Brain (organoid and tissue), 16 donors: ENCODE measurements at places on chromosomes 1 and 21.

DNA sequence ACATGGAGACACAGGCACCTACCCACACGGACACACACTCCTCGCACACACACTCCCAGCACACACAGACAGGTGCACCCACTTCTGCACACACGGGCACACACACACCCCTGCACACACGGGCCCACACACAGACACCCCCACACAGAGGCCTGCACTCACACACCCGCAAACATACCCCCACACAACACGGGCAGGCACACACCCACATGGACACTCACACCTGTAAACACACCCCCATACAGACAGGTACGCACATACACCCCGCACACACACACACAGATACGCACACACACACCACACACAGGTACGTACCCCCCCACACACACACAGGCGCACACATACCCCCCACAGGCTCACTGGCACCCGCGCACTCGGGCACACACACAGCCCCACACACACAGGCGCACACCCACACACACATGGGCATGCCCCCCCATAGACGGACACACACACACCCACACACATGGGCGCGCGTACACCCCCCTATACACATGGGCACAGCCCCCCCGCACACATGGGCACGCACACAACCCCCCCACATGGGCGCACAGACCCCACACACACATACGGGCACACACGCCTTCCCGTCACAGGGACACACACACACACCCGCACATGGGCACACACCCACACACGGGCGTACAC lies 6.1 kb downstream of the ATAD3A start:
- no peak for DNase-seq

- no peak for DNase-seq
These were observed 12.1 kb upstream of the ABL2 start for GRCh38 chr1:179241530-179242097.

DNA sequence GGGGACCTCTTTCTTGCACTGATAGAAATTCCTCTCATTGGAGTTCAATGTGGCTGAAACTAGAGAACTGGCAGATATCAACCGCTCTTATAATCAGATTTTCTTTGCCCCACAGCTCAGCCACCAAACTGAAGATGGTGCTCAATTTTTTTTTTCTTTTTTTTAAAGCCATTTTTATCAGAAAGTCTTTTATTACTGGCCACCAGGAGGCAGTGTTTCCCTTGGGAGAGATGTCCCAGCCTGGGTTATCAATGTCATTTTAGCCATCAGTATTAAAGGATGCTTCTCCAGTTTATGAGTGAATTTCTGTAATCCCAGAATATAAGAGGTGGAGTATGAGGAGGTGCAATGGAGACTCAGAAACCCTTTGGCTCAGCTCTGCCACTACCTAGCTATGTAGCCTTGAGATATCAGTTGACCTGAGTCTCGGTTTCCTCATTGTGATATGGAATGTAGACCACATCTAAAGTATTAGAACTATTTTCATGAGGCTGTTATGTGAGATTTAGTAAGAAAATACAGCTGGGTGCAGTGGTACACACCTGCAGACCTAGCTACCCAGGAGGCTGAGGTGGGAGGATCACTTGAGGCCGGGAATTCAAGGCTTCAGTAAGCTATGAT lies 27.6 kb downstream of the CD244 start:
- peak; percentile 54 for DNase-seq

DNA sequence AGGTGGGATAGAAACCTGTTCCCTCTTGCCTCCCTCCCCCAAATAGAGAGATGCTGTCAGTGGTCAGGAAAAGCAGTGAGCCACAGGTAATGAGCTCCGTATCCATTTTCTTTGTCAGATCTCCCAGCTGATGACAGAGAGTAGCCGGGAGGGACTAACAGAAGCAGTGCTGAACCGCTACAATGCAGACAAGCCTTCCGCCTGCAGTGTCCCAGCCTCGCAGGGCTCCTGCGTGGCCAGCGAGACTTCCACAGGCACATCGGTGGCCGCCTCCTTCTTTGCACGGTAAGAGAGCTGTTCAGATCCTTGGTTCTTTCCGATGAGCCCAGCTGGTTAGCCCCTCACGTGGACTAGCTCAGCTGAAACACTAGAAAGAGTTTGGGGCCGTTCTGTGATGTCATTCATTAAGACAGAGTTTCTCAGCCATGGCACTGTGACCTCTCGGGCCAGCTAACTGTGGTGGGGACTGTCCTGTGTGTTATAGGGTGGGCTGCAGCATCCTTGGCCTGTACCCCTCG lies 264.7 kb downstream of the KIF26B start:
- no peak for DNase-seq

GRCh38 chr1:76176000-76176399 lies 101.5 kb downstream of the ST6GALNAC3 start:
- DNase-seq: no peak

DNA sequence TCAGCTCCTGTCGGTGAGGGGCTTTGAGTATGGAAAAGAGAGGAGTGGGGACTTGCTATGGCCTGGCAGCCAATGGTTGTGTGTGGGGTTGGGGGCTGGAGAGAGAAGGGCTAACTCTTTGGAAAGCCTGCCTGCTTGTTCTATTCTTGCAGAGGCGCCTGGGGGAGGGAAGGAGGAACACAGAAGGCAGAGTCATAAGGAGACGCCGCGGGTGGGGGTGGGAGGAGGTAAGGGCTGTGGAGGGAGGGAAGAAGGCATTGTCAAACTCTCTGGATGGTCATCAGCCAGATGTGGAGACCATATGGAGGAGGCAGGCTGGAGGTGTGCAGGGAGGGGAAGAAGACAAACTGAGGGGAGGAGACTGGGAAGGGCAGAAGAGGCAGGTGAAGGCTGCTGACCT lies 70.0 kb downstream of the PLXNA2 start:
- no peak for DNase-seq

- no peak for DNase-seq
These were observed 10.5 kb upstream of the DNAJB4 start for GRCh38 chr1:77994117-77994705.

DNA sequence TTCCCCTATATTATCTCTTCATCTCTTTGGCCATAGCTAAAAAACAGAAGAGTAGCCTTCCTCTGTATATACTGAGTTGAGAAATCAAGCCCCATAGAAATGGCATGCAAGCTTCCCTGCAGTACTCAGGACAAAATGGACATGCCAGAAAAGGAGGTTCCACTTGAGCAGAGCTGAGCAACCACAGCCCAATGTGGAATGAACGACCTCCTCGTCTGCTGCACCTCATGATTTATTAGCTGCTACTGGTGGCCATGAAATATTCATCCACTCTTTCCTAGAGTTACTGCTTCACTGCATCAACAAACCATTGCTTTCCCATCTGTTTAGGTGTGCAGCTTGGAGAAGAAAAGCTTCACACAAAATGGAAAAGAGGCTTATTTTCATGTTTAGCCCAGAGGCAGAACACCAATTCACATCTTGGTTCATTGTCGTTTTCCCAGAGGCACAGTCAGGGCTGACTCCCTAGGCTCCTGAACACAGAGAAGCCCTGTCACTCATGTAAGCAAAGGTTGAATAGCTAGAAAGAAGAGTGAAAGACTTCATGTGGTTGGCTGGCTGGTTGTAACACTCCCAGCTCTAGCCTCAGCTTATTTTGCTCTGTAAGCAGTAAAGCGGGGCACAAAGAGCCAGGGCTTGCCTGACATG lies 148.0 kb downstream of the TSEN15 start:
- peak; percentile 47 for DNase-seq

DNA sequence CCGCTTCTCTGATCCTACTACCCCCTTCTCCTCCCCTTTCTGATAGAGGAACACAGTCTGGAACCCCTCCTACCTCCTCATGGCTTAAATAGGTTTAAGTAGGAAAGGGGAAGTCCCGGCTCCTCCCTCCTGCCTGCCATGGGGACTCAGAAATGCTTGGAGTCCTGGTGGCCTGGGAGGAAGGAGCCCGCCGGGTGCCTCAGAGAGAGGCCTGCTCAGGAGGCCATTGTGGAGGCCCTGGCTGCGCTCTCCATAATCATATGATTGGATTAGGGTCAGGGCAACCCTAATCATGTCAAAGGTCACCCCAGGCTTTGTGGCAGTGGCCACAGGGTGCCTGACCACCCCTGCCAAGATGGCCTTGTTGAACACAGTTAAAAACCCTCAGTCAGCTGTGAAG lies 29.0 kb downstream of the WNT3A start:
- DNase-seq: no peak

DNA sequence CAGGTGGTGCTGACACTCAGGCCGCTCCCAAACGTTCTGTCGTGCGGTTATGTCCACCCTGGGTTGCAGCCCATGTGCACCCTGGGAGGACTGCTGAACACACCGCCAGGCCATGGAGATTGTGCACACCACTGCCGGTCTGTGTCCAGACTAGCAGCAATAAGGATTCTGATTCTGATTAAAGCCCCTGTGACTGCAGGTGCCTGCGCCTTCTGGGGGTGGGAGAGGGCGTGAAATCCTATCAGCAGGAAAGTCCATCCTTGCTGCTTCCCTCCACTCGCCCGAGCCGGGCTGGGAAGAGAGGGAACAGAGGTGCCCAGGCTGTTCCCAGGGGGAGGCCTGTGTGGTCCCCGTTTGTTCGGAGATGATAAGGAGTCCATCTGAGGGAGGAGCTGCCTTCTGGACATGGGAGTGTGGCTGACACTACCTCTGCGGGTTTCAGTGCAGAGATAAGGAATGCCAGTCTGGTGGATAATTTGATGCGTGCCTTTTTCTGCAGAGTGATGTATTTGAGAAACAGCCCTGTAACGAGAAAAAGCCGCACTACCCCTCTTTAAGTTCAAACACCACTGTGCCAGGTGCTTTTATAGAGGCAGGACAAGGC lies 41.2 kb downstream of the BACE2 start:
- DNase-seq: no peak
